Esophagus squamous epithelium (tissue), 5 donors: ENCODE measurements at places on chromosomes 1 and 21.

DNA sequence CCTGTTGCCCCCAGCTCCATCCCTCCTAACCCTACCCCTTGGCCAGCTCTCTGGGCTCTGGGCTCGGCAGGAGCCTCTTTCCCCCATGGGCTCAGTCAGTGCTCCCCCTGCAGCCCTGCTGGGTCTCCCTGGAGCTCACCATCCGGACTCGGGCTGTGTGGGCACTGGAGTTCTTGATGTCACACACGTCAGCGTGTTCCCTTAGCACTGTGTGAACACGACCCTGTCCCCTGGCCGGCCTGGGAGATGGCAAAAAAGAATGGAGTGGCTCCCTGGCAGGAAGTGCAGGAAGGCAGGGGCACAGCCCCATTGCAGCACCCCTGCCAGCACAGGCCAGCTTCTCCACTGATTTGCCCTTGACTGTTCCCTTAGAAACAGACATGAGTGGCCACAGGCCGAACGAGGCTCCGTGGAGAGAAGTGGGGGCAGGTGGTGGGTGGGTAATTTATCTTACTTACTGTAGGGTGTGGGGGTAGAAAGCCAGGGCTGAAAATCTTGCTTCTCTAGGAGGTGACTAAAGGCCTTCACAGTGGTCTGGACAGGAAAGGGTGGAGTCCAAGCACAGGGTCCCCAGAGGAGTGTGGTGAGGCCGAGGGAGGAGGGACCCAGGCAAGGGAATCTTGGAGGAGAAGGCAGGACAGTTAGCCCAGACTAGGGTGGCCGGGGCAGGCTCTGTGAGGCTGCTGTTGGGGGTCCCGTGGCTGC lies 381.7 kb upstream of the VAMP3 start:
- no peaks in the 10 kb centered on the region for H3K36me3 ChIP-seq
- no peaks in the 10 kb centered on the region for H3K27me3 ChIP-seq
- H3K27ac ChIP-seq = peak overlapping the region; percentile 70
- DNase-seq = no peak
- no peak overlapping the region for H3K4me3 ChIP-seq

- H3K27ac ChIP-seq = peak overlapping the region; percentile 55
- peaks cover 20% of the 10 kb centered on the region for H3K4me1 ChIP-seq
- H3K27me3 ChIP-seq = no peaks in the 10 kb centered on the region
- DNase-seq = no peak
Measured at GRCh38 chr1:37828410-37829074, 20.5 kb upstream of the YRDC start.

- no peaks in the 10 kb centered on the region for H3K27me3 ChIP-seq
- H3K27ac ChIP-seq = no peak overlapping the region
- no peaks in the 10 kb centered on the region for H3K4me1 ChIP-seq
- DNase-seq = no peak
Measured at GRCh38 chr21:22374218-22374969, 1376.2 kb downstream of the NCAM2 start.

- no peak overlapping the region for H3K4me3 ChIP-seq
- no peak overlapping the region for H3K27ac ChIP-seq
- peaks cover 10% of the 10 kb centered on the region for H3K4me1 ChIP-seq
- H3K27me3 ChIP-seq = no peaks in the 10 kb centered on the region
- H3K36me3 ChIP-seq = no peaks in the 10 kb centered on the region
Measured at GRCh38 chr1:211933946-211934714, 101.2 kb downstream of the INTS7 start.
